OCI-LY7 (cell line): ENCODE measurements at places on chromosomes 5 and 9.
A peak's percentile ranks its signal among the peaks of the same experiment; 100 is the strongest.

GRCh38 chr9:18594837-18595236, 120.9 kb downstream of the ADAMTSL1 start:
- DNase-seq: no peak

GRCh38 chr9:123069010-123069481, 35.6 kb downstream of the GPR21 start:
- DNase-seq: no peak

- no peak for DNase-seq
These were observed 20.4 kb downstream of the ACO1 start for GRCh38 chr9:32404856-32405255.

GRCh38 chr5:60162441-60162840, 268.9 kb upstream of the PDE4D start:
- no peak for DNase-seq

DNA sequence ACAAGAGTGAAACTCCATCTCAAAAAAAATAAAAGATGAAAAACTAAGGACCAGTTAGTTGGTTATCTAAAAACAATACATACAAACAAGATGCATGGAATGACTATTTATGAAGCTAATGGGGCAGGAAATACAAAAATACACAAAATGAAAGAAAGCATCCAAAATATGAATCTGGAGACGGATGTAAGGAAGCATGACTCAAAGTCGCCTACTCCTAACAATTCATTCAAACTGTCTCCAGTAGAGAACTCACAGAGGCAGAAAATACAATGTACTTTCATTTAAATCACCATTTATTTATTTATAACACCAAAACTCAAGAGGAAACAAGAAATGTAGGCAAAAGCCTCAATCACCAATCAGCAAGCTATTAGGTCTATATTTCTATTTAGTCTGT, 68.4 kb downstream of the SCAI start:
- no peak for DNase-seq

- peak; percentile 75 for DNase-seq
These were observed 733 bp downstream of the HSPA4 start for GRCh38 chr5:133052317-133053175.

DNA sequence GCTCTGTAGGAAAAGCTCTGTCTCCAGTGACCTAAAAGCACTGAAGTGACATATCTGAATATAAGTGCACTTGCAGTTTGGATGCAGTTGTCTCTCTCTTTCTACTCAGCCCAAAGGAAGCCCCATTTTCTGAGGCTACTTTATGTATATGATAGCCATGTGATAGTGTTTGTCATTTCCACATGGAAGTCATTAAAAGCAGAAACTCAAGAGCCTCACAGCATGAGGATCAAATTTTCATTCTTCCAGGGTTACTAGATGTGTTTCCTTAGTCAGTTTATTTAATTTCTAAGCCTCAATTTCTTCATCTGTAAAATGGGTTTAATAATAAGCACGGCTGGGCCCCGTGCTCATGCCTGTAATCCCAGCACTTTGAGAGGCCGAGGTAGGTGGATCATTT, 36.7 kb downstream of the RNF44 start:
- no peak for DNase-seq

DNA sequence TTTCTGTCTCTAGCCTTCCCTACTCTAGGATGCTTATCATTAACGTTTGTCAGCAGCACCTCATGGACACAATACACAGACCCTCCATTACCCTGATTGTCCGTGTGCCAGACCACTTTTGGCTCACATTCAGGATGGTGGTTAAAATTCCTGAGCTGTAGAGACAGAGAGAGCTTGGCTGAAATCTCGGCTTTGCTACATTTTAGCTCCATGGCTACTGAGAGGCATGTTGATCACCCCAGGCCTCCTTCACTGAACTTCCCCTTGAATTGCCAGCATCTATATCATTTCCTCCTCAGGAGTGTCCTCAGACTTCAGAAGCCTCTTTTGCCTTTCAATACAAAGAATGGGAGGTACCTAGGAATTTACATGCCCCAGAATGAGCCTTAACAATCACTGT, 104.7 kb upstream of the ISL1 start:
- no peak for DNase-seq

- DNase-seq: no peak
These were observed 670 bp downstream of the EDIL3 start for GRCh38 chr5:84383816-84384603.

DNA sequence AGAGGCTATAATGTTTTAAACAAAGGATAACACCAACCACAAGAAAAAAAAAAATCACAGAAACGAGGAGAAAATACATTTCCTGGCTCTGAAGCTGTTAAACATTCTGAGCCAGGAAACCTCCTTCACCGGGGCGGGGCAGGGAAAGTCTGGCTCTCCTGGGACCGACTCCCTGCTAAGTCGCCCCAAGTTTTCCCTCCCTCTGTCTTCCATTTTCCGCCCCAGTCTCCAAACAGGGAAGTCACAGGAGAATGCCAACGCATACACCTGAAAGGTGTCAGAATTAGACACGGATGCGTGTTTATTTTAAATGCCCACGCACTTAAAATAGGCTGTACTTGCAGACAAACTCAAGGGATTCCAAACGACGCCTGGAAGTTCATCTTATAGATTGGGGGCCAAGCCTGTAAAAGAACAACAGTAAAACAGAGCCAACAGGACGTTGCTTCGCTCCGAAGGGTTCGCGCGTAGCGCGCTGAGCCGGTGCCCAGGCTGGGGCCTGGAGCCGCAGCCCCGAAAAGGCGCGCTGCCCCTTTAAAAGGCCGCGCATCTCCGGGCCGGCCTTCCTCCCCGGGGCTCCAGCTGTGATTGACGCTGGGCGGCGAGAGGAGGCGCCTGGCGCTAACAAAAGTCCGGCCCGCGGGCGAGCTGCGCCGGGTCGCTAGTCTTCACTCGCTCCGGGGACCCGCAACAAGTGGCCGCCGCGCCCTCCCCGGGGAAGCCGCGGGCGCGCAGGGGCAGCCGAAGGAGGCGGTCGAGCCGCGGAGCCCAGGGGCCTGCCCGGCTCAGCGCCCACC, at the start of gene FBXL7:
Gene FBXL7, plus strand, starts transcription at position 653 of the 797 bp plus-strand sequence.
- DNase-seq: no peak

GRCh38 chr9:16268067-16268881, 602.2 kb downstream of the BNC2 start:
- no peak for DNase-seq

GRCh38 chr5:122150215-122150614, 20.9 kb downstream of the ZNF474 start:
- DNase-seq: no peak

DNA sequence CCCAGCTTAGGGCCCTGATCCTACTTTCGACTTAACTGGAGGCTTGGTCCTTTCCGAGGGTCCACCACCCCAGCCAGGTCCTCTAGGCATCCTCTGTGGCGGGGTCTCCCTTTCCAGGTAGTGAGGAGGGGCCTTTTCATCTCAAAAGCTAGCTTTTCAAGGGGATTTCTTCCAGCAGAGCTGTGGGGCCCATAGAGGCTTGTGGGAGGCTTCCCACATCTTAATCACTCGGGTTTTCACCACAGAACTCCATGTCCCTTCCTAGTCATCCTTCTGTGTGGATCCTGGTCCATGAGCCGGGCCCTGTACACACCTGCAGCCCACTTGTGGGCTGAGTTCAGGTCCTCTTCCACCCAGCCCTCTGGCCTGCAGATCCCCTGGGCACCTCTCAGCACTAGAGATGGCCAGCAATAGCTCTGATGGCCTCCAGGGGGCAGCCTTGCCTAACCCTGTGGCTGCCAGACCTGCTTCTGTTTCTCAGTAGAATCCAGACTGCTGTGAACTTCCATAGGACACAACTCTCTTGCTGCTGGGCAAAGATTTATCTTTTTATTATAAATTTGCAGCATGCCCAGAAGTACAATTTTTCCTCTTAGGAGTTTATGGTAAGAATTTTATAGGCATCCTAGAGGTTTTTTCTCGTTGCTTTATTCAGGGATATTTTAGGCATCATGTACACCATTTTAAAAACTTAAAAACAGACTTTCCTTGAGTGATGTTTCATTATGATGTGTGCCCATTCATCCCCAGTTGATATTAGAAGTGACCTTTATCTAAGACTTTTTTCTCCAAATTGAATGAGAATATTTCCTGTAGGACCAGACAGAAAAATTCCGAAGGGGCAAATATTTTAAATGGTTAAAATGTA, 208.9 kb downstream of the TRIO start:
- DNase-seq: peak; percentile 68

DNA sequence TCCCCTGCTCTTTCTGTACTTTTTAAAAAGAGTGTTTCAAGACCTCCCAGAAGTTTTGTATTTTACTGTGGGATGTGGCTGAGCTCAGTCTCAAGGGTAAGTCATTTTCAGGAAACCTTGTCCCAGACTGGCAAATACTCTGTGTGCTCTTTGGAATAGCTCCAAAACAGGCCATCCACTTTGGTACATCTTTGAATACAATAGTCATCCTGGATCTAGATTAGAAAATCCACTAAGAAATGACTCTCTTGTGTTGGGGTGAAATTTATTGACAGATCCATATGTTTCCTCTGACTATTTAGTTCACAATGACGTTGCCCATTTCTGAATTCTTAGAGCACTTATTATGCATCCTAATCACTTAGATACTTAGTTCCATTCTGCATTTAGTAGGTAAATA, 95.2 kb downstream of the PLCXD3 start:
- no peak for DNase-seq

DNA sequence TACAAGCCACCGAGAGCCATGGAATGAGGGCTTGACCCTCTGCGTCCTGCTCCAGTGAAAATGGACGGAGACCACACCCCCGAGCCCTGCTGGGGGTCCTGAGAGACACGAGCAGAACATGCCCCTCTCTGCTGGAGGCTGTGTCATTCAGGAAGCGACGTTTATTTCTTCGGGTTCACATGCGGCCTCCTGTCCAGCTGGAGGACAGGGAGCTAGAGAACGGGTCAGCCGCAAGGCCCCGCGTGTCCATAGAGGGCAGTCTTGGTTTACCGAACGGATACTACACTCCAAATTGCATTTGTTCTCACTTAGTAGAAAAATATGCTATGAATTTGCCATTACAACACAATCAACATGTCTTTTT, 36.1 kb downstream of the MRPL36 start:
- DNase-seq: peak; percentile 48

DNA sequence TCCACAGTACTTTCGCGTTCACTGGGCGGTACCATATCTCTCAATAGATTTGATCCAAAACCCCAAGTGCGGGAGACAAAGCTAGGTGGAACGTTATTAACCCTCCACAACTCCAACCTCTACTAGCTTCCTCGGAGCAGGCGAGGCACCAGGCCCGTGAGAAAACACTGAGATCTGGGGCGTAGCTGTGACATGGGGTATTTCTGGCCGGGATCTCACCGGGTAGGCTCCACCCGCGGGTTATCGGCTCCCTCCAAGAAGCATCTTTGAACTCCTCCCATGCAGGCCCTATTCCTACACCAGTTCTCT, 350 bp upstream of the SLC25A46 start:
- DNase-seq: no peak

GRCh38 chr5:77842243-77842642, 66.1 kb upstream of the TBCA start:
- DNase-seq: no peak

DNA sequence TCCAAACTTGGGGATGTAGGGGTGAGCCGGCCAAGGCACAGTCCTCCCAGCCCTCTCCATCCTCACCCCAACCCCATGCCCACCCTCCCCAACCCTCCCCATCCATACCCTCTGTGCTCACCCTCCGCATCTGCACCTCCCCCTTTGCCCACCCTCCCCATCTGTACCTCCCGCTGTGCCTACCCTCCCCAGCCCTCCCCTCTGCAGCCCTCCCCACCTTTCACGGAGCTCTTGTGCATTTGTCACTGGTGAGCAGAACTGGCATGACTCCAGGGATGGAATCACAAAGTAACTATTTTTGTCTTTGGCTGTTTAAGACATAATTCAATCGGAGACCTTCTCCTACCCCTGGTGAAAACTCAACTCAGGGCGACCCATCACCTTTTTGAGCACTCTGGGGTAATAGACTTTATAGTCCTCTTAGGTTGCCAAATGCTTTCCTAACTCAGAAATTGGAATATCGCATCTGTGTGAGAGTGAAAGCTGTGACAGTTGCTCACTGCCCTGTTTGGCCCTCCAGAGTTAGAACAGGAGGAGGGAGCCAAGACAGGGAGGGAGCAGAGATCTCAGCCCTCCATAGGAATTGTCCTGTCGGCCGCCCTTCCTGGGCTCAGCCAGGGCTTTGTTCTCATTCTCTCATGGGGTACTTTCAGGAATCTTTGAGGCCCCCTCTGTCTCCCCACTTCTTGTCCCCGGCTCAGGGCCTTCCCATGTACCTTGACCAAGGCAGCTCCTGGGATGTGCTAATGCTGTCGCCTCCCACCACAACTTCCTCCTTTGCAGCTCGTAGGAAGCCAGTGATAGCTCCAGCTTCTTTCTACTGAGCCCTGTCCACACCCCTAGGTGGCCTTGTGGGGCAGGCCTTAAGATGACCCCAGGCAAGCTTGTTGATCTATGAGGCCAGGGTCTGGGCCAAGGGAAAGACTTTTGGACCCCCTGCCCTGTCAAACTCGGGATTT, 36.2 kb downstream of the OTULIN start:
- DNase-seq: no peak

DNA sequence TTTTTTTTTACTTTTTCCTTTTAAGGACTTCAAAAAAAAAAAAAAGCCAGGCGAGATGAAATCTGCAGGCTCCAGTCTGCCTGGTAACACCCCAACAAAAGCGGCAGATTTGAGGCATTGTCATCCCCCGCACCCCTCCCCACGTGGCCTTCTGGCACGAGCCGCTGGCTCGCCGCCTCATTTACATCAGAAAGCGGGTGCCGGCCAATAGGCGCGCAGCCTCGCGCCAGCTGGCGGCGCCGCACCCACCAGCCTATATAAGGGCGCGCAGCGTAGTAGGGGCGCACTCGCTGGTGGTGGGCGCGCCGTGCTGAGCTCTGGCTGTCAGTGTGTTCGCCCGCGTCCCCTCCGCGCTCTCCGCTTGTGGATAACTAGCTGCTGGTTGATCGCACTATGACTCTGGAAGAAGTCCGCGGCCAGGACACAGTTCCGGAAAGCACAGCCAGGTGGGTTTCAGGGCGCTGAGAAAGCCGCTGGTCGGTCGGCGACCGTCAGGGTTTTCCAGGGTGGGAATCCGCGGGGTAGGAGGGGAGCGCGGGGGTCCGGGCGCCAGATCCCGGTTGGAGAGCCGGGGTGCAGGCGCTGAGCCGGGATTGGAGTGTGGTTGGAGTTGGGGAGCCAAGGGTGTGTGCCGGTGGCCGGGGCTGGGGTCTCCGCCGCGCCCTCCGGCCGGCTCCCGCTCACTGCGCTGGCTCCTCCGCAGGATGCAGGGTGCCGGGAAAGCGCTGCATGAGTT, at the start of gene GADD45G:
Gene GADD45G, plus strand, starts transcription at position 284 of the 736 bp plus-strand sequence. Its CDS starts 110 bp downstream, at position 394.
- no peak for DNase-seq

DNA sequence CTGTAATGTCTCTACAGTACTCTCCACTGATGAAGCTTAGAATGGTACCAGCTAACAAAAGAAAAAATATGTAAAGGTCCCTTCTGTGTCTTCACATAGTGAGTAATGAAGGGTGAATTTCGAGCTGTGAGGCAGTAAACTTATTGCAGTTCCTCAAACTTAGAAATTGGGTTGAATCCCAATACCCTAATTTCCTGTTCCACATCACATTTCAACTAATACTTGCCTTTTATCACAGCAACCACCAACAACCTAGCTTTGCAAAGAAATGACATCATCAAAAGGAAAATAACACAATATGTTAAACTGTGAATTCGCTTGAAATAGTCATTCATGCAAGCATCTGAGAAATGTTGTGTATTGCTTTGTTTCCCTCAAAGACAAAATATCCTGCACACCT, 9.4 kb upstream of the TNFAIP8 start:
- no peak for DNase-seq

- no peak for DNase-seq
These were observed 101.3 kb downstream of the FBN2 start for GRCh38 chr5:128436749-128437188.

- DNase-seq: no peak
These were observed 7.5 kb upstream of the ANKRD33B start for GRCh38 chr5:10556289-10556807.

GRCh38 chr9:89621031-89621430, 16.2 kb downstream of the GADD45G start:
- no peak for DNase-seq
